ENCODE measurements at places on chromosomes 1 and 21. TPM values are rescaled to one million over a fixed set of nuclear protein-coding genes. Genes with fewer than 3 reads are reported as not detected.

DNA sequence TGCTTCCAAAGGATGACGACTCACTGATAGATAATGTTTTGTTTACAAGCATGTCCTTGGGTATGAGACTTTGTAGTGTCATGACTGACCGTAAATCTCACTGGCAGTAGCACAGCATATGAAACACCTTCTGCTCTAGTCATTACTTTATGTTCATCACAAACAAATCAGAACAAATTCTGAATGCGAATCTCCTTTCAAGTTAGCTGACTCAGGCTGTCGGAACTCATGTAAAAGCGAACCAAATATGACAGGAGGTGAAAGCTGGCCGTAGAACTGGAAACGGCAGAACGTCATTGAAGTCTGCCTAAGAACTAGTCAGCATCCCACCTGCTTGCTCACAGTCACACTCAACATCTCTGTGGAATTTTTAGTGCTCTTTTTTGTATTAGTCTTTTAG lies 143.9 kb downstream of the RGS7 start:
- H3K27me3 ChIP-seq = no peaks in the 10 kb centered on the region
- no peaks in the 10 kb centered on the region for H3K36me3 ChIP-seq
- no peak overlapping the region for H3K4me3 ChIP-seq
- no peak overlapping the region for H3K27ac ChIP-seq
- peak; percentile 6 for DNase-seq

- no peaks in the 10 kb centered on the region for H3K36me3 ChIP-seq
- no peaks in the 10 kb centered on the region for H3K4me1 ChIP-seq
- no peak overlapping the region for H3K4me3 ChIP-seq
- DNase-seq = peak; percentile 90
Observed at GRCh38 chr21:36773117-36773516, 74.2 kb downstream of the SIM2 start.

DNA sequence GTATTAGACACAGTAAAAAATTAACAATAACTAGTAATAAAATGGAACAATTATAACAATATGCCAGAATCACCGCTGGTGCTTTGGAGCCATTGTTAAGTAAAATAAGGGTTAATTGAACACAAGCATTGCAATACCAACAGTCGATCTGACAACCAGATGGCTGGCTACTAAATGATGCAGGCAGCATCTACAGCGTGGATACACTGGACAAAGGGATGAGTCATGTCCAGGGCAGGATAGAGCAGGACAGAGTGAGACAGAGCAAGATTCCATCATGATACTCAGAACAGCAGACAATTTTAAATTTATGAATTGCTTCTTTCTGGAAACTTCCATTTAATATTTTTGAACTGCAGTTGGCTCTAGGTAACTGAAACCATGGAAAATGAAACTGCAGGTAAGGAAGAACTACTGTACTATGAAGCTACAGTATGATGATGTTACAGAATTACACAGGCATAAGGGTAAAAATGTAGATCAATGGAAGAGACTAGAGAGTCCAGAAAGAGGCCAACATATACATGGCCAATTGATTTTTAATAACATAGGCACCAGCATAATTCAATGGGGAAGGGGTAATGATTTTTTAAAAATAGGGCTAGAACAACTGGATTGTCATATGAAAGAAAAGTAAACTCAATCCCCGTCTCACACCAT lies 168.7 kb downstream of the RRAGC start:
- H3K27ac ChIP-seq = no peak overlapping the region
- H3K4me1 ChIP-seq = no peaks in the 10 kb centered on the region
- no peak overlapping the region for H3K4me3 ChIP-seq
- peak; percentile 2 for DNase-seq

DNA sequence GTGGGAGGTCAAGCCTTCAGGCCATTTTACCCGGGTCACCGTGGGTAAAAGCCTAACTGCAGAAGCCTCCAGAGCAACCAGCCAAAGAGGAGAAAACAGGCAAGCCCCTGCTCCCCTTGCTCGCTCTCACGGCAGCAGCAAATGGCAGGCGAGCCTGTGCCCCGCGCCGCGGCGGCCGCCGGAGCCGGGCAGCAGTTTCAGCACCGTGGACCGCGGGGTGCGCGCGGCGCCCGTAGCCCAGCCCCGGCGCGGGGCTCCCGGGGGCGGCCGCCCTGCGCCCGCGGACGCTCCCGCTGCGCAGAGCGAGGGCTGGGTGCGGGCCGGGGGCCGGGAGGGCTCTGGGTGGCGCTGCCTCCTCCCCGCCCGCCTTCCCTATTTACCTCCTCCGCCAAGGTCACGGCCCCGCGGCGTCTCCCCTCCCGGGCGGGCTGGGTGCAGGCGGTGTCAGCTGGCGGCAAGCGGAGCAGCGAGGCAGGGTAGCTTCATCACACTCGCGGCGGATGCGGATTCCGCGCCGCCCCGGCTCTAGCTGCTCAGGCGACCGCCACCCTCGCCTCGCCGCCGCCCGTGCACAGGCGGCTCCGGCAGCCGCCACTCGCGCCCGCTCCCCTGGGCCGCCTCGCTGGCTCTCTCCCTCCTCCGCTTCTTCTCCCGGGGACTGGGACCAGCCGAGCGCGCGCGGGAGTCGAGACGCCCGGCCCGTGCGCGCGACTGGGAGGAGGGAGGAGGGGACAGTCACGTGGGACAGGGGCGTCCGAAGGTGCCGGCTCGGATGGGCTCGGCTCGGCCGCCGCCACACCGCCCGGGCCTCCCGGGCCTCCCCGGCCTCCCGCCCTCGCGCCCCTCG lies at the start of gene RGS7:
RGS7 (minus strand) TSS at position 687 of the 847 bp plus-strand sequence.
- no peaks in the 10 kb centered on the region for H3K27me3 ChIP-seq
- H3K36me3 ChIP-seq = no peaks in the 10 kb centered on the region
- H3K4me3 ChIP-seq = peak within 1 kb of the TSS; percentile 53
- peak; percentile 61 for DNase-seq
- H3K27ac ChIP-seq = no peak within 1 kb of the TSS

DNA sequence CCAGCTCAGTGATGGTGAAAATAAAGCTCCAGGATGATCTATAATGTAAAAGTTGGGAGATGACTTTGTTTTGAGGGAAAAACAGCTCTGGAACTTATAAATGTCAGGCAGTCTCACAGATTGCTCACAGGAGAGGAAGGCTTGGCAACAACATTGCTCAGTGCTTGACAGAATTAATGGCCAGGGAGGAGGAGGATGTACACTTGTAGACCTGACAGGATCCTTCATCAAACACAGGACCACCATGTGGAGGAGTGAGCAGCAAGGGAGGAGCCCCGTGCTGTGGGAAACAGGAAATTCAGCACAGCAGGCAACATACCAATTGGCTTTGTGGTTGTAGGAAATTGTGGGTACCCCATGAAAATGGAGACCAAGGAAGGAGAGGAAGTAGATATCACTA lies 291.8 kb upstream of the CAMK1G start:
- H3K27me3 ChIP-seq = no peaks in the 10 kb centered on the region
- H3K4me3 ChIP-seq = no peak overlapping the region
- no peaks in the 10 kb centered on the region for H3K36me3 ChIP-seq
- DNase-seq = no peak
- no peaks in the 10 kb centered on the region for H3K4me1 ChIP-seq
- no peak overlapping the region for H3K27ac ChIP-seq

DNA sequence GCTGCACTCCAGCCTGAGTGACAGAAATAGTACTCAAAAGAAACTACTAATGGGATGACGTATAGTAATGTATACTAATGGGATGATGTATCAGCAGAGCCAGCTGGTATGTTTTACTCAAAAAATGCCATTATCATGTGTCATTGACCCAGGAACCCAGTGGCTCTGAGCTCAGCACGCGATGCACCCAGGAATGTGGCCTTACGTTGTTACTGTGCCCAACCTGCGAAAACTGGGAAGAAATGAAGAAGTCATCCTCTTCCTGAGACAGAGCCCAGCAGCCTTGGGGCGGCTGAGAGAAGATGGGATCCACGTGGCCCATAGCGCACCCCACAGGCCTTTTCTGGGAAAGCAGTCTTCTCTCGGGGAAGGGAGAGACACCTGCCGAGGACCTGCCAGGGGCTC lies 8.8 kb downstream of the UBE2J2 start:
- H3K4me1 ChIP-seq = peaks cover 17% of the 10 kb centered on the region
- DNase-seq = peak; percentile 97
- peaks cover 33% of the 10 kb centered on the region for H3K36me3 ChIP-seq
- H3K4me3 ChIP-seq = no peak overlapping the region
- no peaks in the 10 kb centered on the region for H3K27me3 ChIP-seq

- no peak overlapping the region for H3K4me3 ChIP-seq
- no peak for DNase-seq
- no peaks in the 10 kb centered on the region for H3K36me3 ChIP-seq
- no peak overlapping the region for H3K27ac ChIP-seq
- H3K4me1 ChIP-seq = no peaks in the 10 kb centered on the region
Observed at GRCh38 chr1:50148142-50148923, 39.6 kb downstream of the ELAVL4 start.

GRCh38 chr1:22677931-22678896 lies 25.2 kb downstream of the C1QB start:
- no peaks in the 10 kb centered on the region for H3K36me3 ChIP-seq
- H3K27ac ChIP-seq = no peak overlapping the region
- DNase-seq = no peak
- H3K4me1 ChIP-seq = no peaks in the 10 kb centered on the region
- H3K4me3 ChIP-seq = no peak overlapping the region
- H3K27me3 ChIP-seq = peaks cover 8% of the 10 kb centered on the region

- no peak for DNase-seq
- no peak overlapping the region for H3K4me3 ChIP-seq
- H3K27me3 ChIP-seq = no peaks in the 10 kb centered on the region
- H3K27ac ChIP-seq = no peak overlapping the region
- H3K36me3 ChIP-seq = no peaks in the 10 kb centered on the region
Observed at GRCh38 chr1:197435224-197435623, 167.2 kb downstream of the CRB1 start.

GRCh38 chr21:46189213-46189958 lies 5.1 kb upstream of the SPATC1L start:
- no peaks in the 10 kb centered on the region for H3K27me3 ChIP-seq
- DNase-seq = peak; percentile 36
- no peak overlapping the region for H3K4me3 ChIP-seq
- H3K27ac ChIP-seq = no peak overlapping the region
- H3K36me3 ChIP-seq = peaks cover 30% of the 10 kb centered on the region

GRCh38 chr1:43750083-43750482 lies 42.7 kb downstream of the ST3GAL3 start:
- no peaks in the 10 kb centered on the region for H3K4me1 ChIP-seq
- H3K27me3 ChIP-seq = no peaks in the 10 kb centered on the region
- no peak overlapping the region for H3K27ac ChIP-seq
- no peak overlapping the region for H3K4me3 ChIP-seq

The TSPAN2 gene
- total RNA-seq = 0.66 TPM

The HJV gene
- not detected for total RNA-seq
